ENCODE measurements at places on chromosomes 16 and 17.

- no peak for DNase-seq
Observed at GRCh38 chr17:61129267-61130254, 270.1 kb upstream of the TBX2 start.

- no peak for DNase-seq
Observed at GRCh38 chr16:57946181-57946801, 24.6 kb downstream of the CNGB1 start.

DNA sequence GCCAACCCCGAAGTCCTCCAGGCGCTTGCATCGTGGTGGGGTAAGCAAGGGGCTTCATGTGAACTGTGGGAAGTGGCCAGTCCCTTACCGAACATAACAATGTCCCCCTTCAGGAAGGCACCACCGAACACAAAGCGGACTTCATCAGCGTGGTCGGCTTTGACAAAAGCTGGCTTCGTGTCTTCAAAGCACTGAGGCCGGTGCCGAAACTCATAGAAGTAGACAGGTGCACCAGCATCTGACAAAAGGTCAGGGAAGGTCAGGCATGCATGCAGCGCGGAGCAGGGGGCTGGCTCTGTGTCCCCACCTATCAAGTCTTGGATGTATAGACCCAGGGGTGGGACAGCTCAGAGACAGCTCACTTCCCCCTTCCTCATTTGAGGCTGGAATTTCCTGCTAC, 16.6 kb upstream of the CES1 start:
- DNase-seq: no peak

- no peak for DNase-seq
Observed at GRCh38 chr17:17109907-17110306, 67.7 kb downstream of the MPRIP start.

- no peak for DNase-seq
Observed at GRCh38 chr17:37461668-37462067, 28.0 kb upstream of the DUSP14 start.

DNA sequence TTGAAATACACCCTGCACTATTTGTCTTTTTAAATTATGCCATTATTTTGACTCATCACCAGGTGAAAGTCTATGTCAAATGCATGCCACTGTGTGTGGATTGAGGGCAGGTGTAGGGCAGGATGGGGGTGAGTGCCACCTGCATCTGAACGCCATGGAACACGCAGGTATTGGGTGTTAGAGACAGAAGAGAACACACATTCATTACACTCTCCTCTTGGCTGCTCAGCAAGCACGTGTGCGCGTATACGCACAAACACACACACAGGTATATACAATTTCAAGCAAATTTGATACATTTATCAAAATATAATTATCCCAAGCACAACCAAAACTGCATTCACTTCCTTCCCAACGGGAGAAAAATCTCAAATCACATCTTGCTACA, 268.9 kb downstream of the NTN1 start:
- no peak for DNase-seq

DNA sequence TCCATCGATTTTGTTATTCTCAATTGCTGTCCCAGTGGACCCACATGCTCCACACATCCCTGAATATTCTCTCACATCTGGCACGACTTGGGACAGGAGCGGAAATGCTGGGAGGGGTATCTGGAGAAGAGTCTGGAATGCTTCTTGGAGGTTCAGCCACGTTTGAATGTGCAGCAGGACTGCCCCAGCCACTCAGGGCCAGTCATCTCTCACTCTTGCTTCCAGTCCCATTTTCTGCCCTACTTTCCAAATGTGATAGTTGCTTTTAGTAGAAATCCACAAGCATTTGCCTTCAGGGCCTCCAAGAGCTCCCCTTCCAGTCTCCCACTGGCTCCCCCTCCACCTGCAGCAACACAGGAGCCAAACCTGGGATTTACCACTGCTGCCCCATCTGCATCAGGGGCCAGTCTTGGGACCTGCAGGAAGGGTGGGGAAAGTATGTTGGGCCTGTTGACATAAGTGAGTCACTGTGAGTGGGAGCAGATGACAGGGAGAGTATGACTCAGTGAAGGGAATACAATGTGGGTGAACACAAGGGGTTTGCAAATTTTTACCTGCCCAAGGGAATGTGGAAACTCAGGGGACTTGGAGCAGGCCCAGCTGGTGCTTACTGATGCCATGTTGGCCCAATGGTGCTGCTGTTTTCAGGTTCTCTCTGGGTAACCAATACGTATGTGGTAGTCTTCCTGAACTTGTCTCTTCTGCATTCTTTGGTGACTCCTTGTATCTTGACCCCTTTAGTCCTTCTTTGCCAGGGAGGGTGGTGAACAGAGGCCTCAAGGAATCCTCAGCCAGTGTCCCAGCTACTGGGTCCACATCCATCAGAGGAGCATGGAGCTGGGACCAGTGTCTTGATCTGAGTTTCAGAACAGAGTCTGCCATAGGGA, 78.8 kb upstream of the CRHR1 start:
- DNase-seq: no peak

GRCh38 chr17:55606488-55606815, 95.2 kb upstream of the SMIM36 start:
- no peak for DNase-seq

- DNase-seq: no peak
Observed at GRCh38 chr17:42266918-42267766, 9.0 kb downstream of the STAT5B start.

DNA sequence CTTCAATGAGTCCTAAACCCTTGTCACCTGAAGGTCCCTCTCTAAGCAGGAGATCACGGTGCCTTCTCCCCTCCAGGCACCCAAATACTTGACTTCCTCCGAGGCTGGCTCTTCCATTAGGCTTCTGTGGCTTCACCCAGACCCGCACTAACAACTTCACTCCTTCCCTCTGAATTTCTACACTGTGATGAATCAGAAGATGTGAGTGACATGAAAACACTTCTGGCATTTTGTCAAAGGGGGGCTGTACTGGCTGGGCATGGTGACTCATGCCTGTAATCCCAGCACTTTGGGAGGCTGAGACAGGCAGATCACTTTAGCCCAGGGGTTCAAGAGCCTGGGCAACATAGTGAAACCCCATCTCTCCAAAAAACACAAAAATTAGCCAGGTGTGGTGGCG, 72.6 kb upstream of the CNEP1R1 start:
- DNase-seq: no peak

DNA sequence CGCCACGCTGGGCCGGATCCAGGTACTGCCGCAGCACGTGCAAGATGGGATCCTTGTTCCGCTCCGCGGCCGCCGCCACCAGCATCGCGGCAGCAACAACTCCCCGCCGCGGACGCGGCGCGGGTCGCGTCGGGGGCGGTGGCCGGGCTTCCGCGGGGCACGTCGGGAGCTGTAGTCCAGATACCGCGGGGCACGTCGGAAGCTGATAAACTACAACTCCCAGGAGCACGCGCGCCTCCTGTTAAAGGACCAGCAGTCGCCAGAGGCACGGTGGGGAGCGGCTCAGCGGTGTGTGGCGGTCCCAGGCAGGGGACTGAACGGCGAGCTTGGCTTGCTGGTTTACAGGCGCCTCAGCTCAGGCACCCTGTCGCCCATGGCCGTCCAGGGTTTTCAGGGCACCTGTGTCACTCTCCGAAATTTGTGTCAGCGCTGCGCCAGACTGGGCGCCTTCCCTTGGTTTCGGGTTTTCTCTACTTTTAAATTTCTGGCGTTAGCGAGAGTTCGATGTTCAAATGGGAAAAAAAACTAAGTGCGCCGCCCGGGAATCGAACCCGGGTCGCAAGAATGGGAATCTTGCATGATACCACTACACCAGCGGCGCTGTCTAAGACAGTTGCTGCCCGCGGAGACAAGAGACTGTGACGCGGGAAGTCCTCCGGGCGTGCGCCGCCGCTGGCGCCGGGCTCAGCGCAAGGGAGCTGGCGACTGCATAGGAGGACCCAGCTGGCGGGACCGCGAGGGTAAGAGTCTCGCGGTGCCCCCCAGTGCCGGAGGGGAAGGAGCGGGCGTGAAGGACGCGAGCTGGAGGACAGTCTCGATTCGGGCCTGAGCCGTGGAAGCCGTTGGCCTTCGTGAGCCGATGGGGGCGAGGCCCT, at the start of gene METTL26:
METTL26 (minus strand) TSS at position 100 of the 875 bp plus-strand sequence; CDS start at position 85, 15 bp downstream.
- DNase-seq: peak; percentile 93

GRCh38 chr17:44955674-44956425, 8.3 kb upstream of the KIF18B start:
- DNase-seq: no peak

DNA sequence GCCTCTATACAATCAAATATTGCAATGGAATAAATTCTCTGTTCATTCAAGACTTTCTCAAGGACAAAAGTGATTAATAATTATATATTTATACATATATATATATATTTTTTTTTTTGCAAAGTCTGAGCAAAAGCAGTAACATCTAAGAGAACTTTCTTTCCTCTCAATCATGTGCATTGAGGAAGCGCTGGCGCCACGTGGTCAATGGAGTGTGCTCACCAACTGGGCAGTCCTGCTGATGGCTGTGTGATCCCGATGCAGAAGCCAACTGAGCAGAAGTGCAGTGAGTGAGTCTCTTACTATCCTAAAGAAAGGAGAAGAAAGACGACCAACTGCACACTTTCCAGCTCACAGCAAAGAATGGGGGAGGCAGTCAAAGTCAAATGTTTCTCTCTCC, 37.2 kb upstream of the ULK2 start:
- no peak for DNase-seq

GRCh38 chr16:21001262-21001661, 100.7 kb downstream of the LYRM1 start:
- DNase-seq: no peak

GRCh38 chr17:80708480-80708879, 163.8 kb downstream of the RPTOR start:
- no peak for DNase-seq

GRCh38 chr16:24821129-24821528, 24.6 kb upstream of the SLC5A11 start:
- no peak for DNase-seq

- DNase-seq: no peak
Observed at GRCh38 chr17:10574324-10574723, 24.9 kb upstream of the MYH2 start.

Measured in GM06990 (cell line).